Uterus (tissue), 4 donors: ENCODE measurements at places on chromosomes 3 and 15.

DNA sequence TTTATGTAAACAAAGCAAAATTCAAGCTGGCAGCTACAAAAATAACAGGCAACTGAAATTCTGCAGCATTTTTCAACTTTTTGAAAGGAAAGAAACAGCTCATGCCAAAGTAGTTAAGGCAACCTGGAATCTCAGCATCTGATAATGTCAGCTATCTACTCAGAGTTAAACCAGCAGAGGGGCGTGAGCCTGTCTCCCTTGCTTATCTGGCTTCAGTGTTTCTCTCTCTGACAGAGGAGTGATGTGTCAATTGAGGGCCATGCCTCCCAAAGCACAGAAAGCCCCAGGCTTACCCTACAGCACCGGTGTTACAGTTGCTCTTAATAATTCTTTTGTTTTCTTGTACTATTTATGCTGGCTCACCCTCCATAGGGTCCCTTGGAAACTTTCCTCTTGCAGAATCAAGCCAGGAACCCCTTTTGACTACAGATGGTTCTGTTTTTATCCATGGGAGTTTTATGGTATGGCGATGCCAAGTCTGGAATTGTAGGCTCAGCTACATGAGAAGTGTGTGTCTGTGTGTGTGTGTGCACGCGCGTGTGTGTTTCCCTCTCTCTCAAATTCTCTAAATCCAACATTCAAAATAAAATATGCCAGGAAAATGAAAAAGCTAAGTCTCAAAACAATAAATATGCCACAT is 7.3 kb downstream of the TMEM212 start:
- no peaks in the 10 kb centered on the region for H3K36me3 ChIP-seq
- H3K4me1 ChIP-seq = no peaks in the 10 kb centered on the region

- H3K27ac ChIP-seq = peak overlapping the region; percentile 12
- H3K4me3 ChIP-seq = peak overlapping the region; percentile 61
- peak; percentile 23 for DNase-seq
- peaks cover 5% of the 10 kb centered on the region for H3K4me1 ChIP-seq
- H3K27me3 ChIP-seq = no peaks in the 10 kb centered on the region
Observed at GRCh38 chr3:48187579-48188265, 495 bp downstream of the CDC25A start.

- H3K4me3 ChIP-seq = no peak overlapping the region
- no peaks in the 10 kb centered on the region for H3K4me1 ChIP-seq
- H3K27me3 ChIP-seq = no peaks in the 10 kb centered on the region
Observed at GRCh38 chr3:100319951-100320350, 14.6 kb upstream of the NIT2 start.

GRCh38 chr3:190323246-190323626 is 990 bp upstream of the CLDN1 start:
- peak overlapping the region; percentile 76 for H3K27ac ChIP-seq
- H3K4me1 ChIP-seq = no peaks in the 10 kb centered on the region
- peak overlapping the region; percentile 60 for H3K4me3 ChIP-seq
- DNase-seq = peak; percentile 27

DNA sequence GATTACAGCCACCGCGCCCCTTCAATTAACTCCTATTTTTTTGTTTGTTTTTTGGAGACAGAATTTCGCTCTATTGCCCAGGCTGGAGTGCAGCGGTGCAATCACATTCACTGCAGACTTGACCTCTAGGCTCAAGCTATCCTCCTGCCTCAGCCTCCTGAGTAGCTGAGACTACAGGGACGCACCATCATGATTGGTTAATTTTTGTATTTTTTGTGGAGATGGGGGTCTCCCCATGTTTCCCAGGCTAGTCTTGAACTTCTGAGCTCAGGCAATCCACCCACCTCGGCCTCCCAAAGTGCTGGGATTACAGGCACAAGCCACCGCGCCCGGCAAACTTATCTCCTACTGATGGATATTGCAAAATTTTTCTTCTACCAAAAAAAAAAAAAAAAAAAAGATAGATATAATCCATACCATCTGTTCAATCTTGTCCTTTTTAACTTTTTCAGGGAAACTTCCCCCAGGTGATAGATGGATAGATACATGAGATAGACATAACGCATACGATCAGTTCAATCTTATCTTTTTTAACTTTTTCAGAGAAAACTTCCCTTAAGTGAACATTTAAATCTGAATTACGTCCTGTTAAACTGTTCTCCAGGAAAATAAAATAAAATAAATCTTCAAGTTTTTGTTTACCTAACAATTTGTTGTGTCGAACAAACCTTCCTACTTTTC is 693 bp upstream of the RPSA start:
- no peak for DNase-seq
- peak overlapping the region; percentile 75 for H3K4me3 ChIP-seq
- no peaks in the 10 kb centered on the region for H3K27me3 ChIP-seq
- H3K27ac ChIP-seq = peak overlapping the region; percentile 79

DNA sequence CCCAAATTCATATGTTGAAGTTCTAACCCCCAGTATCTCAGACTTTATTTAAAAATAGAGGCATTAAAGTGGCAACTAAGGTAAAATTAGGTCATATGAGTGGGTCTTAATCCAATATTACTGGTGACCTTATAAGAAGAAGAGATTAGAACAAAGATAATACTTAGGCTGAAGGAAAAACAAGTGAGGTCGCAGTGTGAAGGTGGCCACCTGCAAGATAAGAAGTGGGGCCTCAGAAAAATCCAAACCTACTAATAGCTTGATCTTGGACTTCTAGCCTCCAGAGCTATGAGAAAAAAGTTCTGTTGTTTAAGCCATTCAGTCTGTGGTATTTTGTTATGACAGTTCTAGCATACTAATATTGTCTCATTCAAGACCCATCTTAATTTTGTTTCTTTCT is 159.9 kb upstream of the PEX5L start:
- no peaks in the 10 kb centered on the region for H3K4me1 ChIP-seq
- H3K27me3 ChIP-seq = no peaks in the 10 kb centered on the region
- DNase-seq = no peak
- H3K36me3 ChIP-seq = no peaks in the 10 kb centered on the region
- no peak overlapping the region for H3K4me3 ChIP-seq

GRCh38 chr3:111143-112069 is 85.2 kb upstream of the CHL1 start:
- H3K4me3 ChIP-seq = no peak overlapping the region
- no peaks in the 10 kb centered on the region for H3K27me3 ChIP-seq
- H3K4me1 ChIP-seq = no peaks in the 10 kb centered on the region
- no peak for DNase-seq

DNA sequence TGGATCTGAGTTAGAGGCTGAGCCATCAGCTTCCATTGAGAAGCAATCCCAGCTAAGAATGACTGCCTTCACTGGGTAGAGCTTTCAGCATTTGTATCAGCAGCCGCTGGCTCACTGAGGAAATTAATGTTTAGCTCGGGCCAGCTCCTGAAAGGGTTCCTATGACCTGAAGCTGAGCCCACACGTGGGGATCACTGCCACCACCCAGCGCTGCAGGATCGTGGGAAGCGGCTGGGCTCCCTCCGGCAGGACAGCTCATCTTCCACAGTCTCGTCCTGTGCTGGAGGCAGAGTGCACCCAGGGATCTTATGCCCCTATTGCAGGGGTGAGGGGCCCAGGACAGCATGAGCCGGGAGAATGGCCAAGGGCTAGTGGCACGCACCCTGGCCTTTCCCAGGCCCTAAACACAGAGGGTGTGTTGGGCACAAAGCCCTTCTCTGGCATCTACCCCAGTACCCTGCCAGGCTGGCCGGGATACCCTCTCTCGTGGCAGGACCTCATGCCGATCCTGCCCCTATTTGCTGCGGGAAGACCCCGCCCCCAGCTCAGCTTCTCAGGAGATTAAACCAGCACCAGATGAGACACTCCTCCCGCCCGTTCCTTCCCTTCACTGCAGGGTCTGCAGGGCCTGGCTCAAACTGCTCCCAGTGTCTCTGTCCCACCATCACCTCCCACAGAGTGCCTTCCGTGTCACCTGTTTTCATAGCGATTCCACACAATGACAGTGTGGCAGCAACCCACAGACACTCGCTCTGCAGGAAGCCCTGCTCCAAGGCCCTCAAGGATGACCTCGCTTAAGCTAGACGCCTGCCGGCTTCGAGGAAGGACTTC is 28.5 kb downstream of the KLHL25 start:
- H3K4me3 ChIP-seq = no peak overlapping the region
- H3K27ac ChIP-seq = no peak overlapping the region
- H3K27me3 ChIP-seq = no peaks in the 10 kb centered on the region
- no peaks in the 10 kb centered on the region for H3K36me3 ChIP-seq
- H3K4me1 ChIP-seq = no peaks in the 10 kb centered on the region

DNA sequence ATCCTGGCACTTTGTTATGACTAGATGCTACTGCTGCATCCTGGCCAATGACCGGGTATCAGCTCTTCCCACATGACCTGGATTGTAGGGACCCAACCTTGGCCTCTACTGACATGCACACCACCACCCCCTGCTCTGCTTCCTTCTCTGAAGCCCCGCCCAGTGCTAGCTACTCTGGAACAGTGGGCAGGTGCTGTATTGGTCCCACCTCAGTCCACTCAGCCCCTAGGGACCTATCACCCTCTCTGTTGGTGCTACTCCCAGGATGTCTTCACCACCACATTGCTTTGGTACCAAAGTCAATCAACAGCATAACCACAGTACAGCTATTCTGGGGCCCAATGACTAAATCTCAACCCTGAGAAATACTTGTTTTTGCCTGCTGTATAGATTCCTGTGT is 170.2 kb upstream of the PRICKLE2 start:
- H3K4me3 ChIP-seq = no peak overlapping the region
- peak overlapping the region; percentile 11 for H3K27ac ChIP-seq
- no peaks in the 10 kb centered on the region for H3K27me3 ChIP-seq
- H3K4me1 ChIP-seq = peaks cover 8% of the 10 kb centered on the region

DNA sequence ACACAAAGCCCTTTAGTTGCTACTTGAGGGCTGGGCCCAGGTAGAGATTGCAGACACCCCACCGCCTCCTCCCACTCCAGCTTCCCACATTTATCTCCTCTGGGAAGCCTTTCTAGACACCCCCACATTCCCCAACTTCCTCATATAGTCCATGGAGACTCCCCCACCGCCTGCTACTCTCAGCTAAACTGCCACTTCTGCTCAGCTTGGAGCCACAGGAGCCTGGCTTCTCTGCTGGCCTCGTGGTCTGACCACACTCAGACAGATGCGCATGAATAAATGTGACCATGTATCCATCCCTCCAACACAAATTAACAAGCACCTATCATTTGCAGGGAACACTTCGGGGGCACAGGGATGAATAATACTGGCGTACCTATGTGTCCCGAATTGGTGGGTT is 10.5 kb upstream of the ACSBG1 start:
- no peaks in the 10 kb centered on the region for H3K27me3 ChIP-seq
- no peak overlapping the region for H3K4me3 ChIP-seq
- no peaks in the 10 kb centered on the region for H3K36me3 ChIP-seq
- H3K27ac ChIP-seq = no peak overlapping the region

GRCh38 chr3:87855616-87856015 is 203.2 kb downstream of the CGGBP1 start:
- H3K27me3 ChIP-seq = no peaks in the 10 kb centered on the region
- H3K36me3 ChIP-seq = no peaks in the 10 kb centered on the region
- H3K27ac ChIP-seq = no peak overlapping the region
- H3K4me3 ChIP-seq = no peak overlapping the region
- DNase-seq = no peak

- H3K27me3 ChIP-seq = no peaks in the 10 kb centered on the region
- no peak overlapping the region for H3K4me3 ChIP-seq
- DNase-seq = peak; percentile 18
- no peaks in the 10 kb centered on the region for H3K36me3 ChIP-seq
- no peaks in the 10 kb centered on the region for H3K4me1 ChIP-seq
Observed at GRCh38 chr3:31077021-31077601, 182.7 kb upstream of the GADL1 start.

DNA sequence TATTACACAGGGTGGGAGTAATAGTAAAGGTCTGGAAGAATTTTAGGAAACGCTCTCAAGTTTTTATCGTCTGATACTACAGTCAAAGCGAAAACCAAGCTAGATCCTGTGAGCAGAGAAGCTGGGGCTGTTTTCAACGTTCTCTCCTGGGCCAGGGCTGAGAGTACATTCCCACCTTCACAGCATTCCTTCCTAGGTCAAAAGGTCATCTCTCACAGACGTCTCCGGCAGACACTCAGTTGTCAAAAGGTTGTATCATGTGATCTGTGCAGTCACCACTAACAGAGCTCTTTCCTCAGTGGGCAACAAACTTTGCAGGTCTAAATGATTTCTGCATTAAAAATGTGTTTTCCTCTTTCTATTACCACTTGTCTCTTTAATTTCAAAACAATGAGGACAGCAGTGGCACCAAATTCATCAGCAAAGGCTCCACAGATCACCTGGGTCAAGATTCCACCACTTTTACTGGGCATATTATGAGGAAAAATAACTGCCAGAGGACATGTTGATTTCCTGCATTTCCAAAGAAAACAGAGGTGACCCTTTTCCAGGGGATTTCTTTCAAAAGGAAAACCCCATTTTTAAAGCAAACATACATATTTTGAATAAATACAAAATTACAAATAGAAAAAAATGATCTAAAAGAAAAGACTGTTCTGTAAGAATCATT is 41.9 kb downstream of the MEIS2 start:
- no peaks in the 10 kb centered on the region for H3K36me3 ChIP-seq
- H3K27me3 ChIP-seq = no peaks in the 10 kb centered on the region
- no peaks in the 10 kb centered on the region for H3K4me1 ChIP-seq

DNA sequence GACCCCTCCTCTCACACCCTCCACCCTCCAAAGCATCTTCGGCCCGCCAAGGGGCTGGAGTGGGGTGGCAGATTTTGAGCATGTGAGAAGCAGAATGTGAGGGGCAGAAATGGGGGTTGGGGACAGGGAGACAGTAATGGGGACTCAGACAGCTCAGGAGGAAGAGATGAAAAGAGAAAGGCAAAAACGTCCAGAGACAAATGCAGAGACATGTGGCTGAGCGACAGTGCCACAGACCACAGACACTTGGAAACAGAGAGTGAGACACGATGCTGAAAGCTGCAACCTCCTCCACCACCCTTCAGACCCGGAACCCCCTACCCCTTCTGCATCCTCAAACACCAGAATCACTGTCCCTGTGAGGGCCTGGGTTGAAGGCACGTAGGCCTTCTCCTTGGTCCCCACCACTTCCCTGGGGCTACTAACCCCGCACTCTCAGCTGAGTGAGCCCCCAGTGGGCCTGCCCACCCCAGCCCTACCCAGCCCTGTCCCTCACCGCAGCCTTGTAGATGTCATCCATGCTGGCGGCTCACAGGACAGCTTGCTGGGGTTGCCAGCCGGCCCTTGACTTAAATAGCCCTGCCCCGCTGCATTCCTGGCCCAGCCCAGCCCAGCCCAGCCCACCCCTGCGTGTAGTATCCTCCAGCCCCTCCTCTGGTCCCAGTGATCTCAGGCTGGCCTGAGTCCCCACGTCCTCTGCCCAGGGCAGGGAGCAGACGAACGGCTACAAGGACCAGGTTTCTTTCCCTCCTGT is at the start of gene TNNC1:
Gene TNNC1, minus strand, starts transcription at position 546 of the 754 bp plus-strand sequence. Its CDS starts 26 bp downstream, at position 520.
- no peaks in the 10 kb centered on the region for H3K27me3 ChIP-seq
- no peaks in the 10 kb centered on the region for H3K4me1 ChIP-seq
- no peak for DNase-seq
